Activated T-helper 2 cell treated with anti-CD3 and anti-CD28 coated beads, Interferon-gamma antibody, Interleukin-2, Interleukin-4, amounts not matched to agents 10 μg/mL and 5 μg/mL and 100 μg/mL, durations not matched to agents 14 hours and 24 hours and 36 hours (primary cell): ENCODE measurements at places on chromosomes 3 and 15. TPM values are rescaled to one million over a fixed set of nuclear protein-coding genes. Genes with fewer than 3 reads are reported as not detected.

CYP19A1 gene
- 1.5 and 2.3 TPM in 2 replicates for total RNA-seq

PIK3R4 gene
- total RNA-seq: 33.4 and 34.9 TPM in 2 replicates

PRKCI gene
- total RNA-seq: 24.7 and 32.4 TPM in 2 replicates

ROBO2 gene
- total RNA-seq: not detected in 2 replicates

CLDN18 gene
- not detected in 2 replicates for total RNA-seq

LYZL4 gene
- not detected in 2 replicates for total RNA-seq

KNG1 gene
- total RNA-seq: not detected in 2 replicates

NOX5 gene
- total RNA-seq: 0.21 TPM in 1 of 2 replicates, not detected in the other
